H7 (cell line): ENCODE measurements at places on chromosomes 12 and 14.

- DNase-seq: no peak
Observed at GRCh38 chr14:75340921-75341320, 62.3 kb downstream of the FOS start.

GRCh38 chr14:101197595-101198397 lies 294.3 kb upstream of the RTL1 start:
- DNase-seq: peak; percentile 17

DNA sequence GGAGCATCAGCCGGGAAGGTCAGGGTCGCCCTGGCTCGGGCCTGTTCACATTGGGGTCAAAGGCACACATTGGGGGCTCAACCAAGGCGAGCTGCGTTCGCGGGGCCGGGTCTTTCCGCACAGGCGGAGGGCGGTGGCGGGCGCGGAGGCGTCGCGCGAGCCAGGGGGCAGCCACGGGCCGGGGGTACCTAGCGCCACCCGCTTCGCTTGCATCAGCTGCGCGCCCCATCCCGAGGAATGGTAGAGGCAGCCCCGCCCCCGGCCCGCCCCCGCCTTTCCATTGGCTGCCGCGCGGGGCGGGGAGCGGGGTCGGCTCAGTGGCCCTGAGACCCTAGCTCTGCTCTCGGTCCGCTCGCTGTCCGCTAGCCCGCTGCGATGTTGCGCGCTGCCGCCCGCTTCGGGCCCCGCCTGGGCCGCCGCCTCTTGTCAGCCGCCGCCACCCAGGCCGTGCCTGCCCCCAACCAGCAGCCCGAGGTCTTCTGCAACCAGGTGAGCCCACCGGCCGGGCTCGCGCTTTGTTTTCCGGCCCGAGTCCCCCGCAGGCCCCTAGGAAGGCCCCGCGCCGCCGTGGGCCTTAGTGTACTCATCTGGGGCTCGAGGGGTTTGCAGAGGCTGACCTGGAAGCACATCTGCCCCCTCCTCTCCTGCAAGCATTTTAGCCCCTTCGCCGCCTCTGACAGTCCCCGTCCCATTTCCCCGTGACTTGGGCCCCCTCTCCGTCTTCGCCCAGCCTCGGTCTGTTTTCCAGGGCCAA lies at the start of gene ALDH2:
Gene ALDH2 (plus strand): TSS at position 326 of the 754 bp plus-strand sequence. CDS start 50 bp downstream, at position 376.
- DNase-seq: peak; percentile 100

DNA sequence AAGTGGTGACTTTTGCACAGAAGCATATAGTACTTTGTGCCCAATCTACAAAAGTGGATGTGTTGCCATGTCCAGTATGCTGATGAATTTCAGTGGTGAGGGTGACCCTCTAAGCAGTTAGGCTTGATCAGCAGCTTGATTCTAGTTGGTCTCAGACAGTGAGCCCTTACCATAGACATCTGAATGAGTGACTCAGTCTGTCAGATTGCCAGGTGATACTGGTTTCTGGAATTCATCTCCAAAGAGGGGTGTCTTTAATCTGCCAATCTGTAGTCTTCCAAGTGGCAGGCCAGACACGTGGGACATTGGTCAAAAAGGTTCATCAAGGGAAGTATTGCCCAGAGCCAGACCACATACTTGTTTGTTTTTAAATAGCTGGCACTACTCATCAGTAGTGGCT lies 187.4 kb upstream of the SLC16A7 start:
- no peak for DNase-seq

- no peak for DNase-seq
Observed at GRCh38 chr14:82755923-82756322, 1222.3 kb upstream of the SEL1L start.
